ENCODE measurements at places on chromosomes 11 and 22.

- DNase-seq = no peak
Measured at GRCh38 chr11:111776398-111777093, 10.4 kb upstream of the PPP2R1B start.

GRCh38 chr11:120500414-120501071 lies 11.0 kb upstream of the GRIK4 start:
- DNase-seq = no peak

- no peak for DNase-seq
Measured at GRCh38 chr11:94117871-94118270, 10.8 kb upstream of the PANX1 start.

DNA sequence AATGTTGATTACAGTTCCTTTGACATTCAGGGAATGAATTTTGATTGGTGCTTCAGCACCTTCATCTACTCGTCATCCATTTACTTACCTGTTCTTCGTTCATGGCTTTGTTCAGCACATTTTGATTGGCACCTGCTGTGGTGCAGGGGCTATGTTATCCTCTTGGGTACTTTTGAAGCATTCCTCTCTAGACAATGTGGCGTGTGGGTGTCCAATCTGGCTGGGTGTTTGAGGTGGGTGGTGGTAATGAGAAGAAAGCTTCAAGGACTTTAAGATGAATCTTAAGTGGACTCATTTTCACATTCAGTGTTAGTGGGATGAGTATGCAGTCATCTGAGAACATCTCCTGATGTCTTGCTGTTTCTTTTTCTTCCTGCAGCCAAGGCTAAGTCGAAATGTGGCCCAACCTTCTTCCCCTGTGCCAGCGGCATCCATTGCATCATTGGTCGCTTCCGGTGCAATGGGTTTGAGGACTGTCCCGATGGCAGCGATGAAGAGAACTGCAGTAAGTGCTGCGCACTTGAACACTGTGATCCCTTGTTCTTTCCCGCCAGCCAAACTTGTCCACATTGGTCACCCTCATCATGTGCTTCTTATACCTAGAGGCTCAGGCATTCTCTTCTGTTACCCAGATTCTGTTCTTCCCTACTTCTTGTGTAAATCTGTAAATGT lies 137.5 kb downstream of the LDLRAD3 start:
- DNase-seq = no peak

DNA sequence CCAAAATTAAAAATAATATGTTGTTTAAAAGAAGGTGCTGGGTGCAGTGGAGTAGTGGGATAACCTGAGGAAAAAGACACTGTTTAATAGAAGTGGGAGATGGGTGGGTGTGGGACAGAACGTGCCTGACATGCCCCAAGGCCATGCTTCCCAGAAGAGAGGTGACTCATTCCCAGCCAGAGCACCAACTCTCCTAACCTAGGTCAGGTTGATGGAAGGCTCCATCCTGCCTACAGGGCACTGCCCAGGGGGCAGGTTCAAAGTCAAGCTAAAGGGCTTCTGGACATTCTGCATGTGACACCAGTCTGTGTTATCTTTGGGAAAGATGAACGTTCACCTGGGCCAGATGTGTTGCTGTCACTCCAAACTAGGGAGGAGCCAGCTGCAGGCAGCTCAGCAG lies 453.1 kb downstream of the SOX6 start:
- no peak for DNase-seq

GRCh38 chr11:15728207-15728606 lies 613.5 kb downstream of the INSC start:
- no peak for DNase-seq

DNA sequence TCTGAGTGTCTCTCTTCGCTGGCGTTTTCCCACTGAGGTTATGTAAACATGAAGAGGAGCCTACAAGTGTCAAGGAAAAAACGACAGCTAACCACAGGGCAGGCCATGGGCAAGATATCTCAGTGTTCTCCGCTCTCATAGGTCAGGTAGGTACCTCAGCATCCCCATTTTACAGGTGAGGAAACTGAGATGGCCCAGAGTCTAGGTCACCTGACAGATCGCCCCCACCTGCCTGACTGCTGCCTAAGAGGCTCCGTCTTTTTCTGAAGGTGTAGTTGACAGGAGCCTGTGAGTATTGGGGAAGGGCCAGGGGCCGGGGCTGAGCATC lies 847 bp upstream of the NDUFA6 start:
- no peak for DNase-seq

DNA sequence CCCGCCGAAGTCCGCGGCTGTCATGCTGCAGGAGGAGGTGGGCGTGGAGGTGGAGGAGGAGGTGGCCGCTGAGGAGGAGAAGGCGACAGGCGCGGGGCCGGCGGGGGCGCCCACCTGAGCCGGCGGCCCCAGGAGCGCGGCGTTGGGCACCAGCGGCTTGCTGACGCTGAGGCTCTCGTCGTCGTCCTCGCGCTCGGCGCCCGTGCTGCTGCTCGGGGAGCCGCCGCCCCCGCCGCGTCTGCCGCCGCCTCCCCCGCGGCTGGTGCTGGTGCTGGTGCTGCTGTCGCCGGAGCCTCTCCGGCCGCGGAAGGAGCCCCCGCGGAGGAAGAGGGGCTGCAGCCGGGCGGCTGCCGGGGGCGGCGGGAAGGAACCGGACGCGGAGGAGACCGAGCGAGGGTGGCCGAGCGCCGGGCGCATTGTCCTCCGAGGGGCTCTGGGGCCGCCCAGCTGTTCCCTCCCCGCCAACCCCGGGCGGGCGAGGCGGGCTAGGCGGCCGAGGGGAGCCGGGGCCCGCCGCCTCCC lies 388 bp downstream of the TMEM121B start:
- no peak for DNase-seq

Measured in activated naive CD8-positive, alpha-beta T cell treated with anti-CD3 and anti-CD28 coated beads, Interleukin-2, amount 50 U/mL, for 16 hours (primary cell).